ENCODE measurements at places on chromosomes 12 and 14.

- no peaks in the 10 kb centered on the region for H3K27me3 ChIP-seq
- H3K4me1 ChIP-seq = no peaks in the 10 kb centered on the region
- H3K27ac ChIP-seq = no peak overlapping the region
- no peak for DNase-seq
- no peaks in the 10 kb centered on the region for H3K36me3 ChIP-seq
Measured at GRCh38 chr12:128920468-128920867, 67.2 kb downstream of the GLT1D1 start.

- H3K27me3 ChIP-seq = no peaks in the 10 kb centered on the region
- no peak overlapping the region for H3K27ac ChIP-seq
- no peaks in the 10 kb centered on the region for H3K36me3 ChIP-seq
- no peak for DNase-seq
Measured at GRCh38 chr12:132525833-132526455, 36.0 kb downstream of the FBRSL1 start.

DNA sequence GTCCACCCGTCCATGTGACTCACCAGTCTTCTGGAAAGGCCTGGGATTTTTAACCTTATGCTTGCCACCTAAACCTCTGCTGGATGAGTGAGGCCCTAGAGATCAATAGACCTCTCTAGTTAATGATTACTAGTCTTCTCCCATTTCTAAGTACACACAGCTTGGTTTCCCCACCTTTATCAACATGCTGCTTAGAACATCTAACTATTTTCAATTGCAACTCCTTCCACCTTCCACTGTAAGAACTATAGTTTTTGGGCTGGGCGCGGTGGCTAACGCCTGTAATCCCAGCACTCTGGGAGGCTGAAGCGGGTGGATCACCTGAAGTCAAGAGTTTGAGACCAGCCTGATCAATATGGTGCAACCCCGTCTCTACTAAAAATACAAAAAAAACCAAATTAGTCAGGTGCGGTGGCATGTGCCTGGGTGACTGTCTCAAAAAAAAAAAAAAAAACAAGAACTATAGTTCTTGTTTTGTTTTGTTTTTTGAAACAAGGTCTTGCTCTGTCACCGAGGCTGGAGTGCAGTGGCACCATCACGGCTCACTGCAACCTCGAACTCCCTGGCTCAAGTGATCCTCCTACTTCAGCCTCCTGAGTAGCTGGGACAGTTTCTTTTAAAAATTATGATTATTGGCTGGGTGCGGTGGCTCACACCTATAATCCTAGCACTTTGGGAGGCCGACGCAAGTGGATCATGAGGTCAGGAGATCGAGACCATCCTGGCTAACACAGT is 18.7 kb upstream of the MDM2 start:
- no peak overlapping the region for H3K4me3 ChIP-seq
- no peaks in the 10 kb centered on the region for H3K27me3 ChIP-seq
- H3K36me3 ChIP-seq = no peaks in the 10 kb centered on the region
- peaks cover 8% of the 10 kb centered on the region for H3K4me1 ChIP-seq
- H3K27ac ChIP-seq = no peak overlapping the region
- no peak for DNase-seq

GRCh38 chr12:124328636-124329035 is 33.7 kb downstream of the RFLNA start:
- H3K27ac ChIP-seq = no peak overlapping the region
- no peak overlapping the region for H3K4me3 ChIP-seq
- DNase-seq = no peak
- H3K27me3 ChIP-seq = no peaks in the 10 kb centered on the region
- no peaks in the 10 kb centered on the region for H3K4me1 ChIP-seq
- H3K36me3 ChIP-seq = peaks cover 1% of the 10 kb centered on the region

DNA sequence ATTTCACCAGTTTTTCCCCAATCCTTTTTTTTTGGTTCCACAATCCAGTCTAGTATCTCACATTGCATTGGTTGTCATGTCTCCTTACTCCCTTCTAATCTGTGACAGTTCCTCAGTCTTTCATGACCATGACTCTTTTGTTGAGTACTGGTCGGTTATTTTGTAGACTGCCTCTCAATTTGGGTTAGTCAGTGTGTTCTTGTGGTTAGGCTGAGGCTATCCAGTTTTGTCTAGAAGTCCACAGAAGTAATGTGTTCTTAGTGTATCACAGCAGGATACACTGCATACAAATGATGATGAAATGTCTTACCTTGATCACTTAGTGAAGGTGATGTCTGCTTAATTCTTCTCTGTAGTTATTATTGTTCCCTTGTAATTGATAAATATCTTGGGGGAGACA is 24.8 kb downstream of the PELI2 start:
- no peak overlapping the region for H3K4me3 ChIP-seq
- no peak for DNase-seq
- no peak overlapping the region for H3K27ac ChIP-seq
- no peaks in the 10 kb centered on the region for H3K4me1 ChIP-seq

DNA sequence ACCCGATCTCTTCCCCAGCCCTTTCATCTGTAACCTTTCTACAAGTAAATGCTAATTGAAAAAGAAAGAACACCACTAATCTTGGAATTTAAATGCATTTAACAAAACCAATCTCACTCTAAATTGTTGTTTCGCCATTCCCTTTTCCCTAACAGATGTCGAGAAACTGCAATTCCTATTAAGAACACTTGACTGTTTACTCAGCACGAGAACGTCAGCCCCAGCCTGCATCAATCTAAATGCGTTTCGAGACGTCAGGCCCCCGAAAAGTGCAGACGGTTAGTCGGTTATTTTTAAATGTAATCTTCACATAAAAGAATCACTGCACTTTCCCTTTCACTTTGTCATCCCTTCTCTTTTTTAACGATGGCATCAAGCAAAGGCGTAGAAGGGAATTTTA is 837.6 kb downstream of the VRK1 start:
- no peak for DNase-seq
- H3K4me3 ChIP-seq = no peak overlapping the region
- no peaks in the 10 kb centered on the region for H3K27me3 ChIP-seq
- no peak overlapping the region for H3K27ac ChIP-seq
- no peaks in the 10 kb centered on the region for H3K36me3 ChIP-seq

- H3K4me1 ChIP-seq = peaks cover 3% of the 10 kb centered on the region
- H3K4me3 ChIP-seq = no peak overlapping the region
- no peaks in the 10 kb centered on the region for H3K27me3 ChIP-seq
- DNase-seq = no peak
- no peak overlapping the region for H3K27ac ChIP-seq
Measured at GRCh38 chr14:100741966-100742365, 15.3 kb downstream of the DLK1 start.

GRCh38 chr14:68678471-68678870 is 114.4 kb downstream of the ZFP36L1 start:
- no peak overlapping the region for H3K4me3 ChIP-seq
- peaks cover 44% of the 10 kb centered on the region for H3K4me1 ChIP-seq
- no peak for DNase-seq
- no peaks in the 10 kb centered on the region for H3K36me3 ChIP-seq
- no peak overlapping the region for H3K27ac ChIP-seq

Measured in HCT116 (cell line).